ENCODE measurements at places on chromosomes 13 and 19.

GRCh38 chr13:21359855-21360254, 99.2 kb downstream of the ZDHHC20 start:
- no peak for DNase-seq

- no peak for DNase-seq
Observed at GRCh38 chr19:13819238-13819637, 24.0 kb downstream of the ZSWIM4 start.

GRCh38 chr13:66657165-66657881, 572.8 kb downstream of the PCDH9 start:
- no peak for DNase-seq

- no peak for DNase-seq
Observed at GRCh38 chr13:80778297-80778696, 437.4 kb upstream of the SPRY2 start.

DNA sequence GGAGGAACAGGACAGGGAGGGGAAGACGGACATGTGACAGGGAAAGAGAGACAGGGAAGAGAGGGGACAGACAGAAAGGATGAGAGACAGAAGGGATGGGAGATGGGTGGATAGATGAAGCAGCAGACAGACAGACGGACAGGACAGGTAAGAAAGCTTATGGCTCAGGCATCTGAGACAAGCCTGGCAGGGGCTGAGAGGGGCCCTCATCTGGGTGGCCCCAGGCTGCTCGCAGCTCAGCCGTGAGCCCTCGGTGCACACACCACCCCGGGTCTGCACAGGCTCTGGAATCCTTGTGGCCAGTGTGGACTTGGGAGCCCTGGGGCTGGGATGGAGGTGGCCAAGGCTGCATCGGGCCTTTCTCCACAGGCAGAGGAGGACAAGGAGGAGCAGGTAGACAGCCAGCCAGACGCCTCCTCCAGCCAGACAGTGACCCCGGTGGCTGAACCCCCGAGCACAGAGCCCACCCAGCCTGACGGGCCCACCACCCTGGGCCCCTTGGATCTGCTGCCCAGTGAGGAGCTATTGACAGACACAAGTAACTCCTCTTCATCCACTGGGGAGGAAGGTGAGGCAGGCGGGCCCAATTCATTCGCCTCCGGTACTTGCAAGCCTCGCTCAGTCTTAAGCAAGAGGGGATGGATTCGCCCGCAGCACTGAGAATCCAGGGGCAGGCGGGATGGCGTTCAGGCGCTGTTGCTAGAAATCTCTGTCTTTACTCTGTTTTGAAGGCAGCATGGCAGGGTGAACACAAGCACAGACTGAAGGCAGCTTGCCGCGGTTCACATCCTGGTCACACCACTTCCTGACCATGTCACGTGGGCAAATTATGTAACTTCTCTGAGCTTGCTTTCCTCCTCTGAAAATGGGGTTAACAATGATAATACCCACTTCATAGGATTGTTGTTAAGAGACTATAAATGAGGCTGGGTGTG, 14.0 kb downstream of the GRAMD1A start:
- DNase-seq, result peak; percentile 37

- DNase-seq, result peak; percentile 64
Observed at GRCh38 chr19:4352701-4353121, 9.3 kb downstream of the MPND start.

- no peak for DNase-seq
Observed at GRCh38 chr19:41131186-41131585, 17.0 kb downstream of the CYP2F1 start.

DNA sequence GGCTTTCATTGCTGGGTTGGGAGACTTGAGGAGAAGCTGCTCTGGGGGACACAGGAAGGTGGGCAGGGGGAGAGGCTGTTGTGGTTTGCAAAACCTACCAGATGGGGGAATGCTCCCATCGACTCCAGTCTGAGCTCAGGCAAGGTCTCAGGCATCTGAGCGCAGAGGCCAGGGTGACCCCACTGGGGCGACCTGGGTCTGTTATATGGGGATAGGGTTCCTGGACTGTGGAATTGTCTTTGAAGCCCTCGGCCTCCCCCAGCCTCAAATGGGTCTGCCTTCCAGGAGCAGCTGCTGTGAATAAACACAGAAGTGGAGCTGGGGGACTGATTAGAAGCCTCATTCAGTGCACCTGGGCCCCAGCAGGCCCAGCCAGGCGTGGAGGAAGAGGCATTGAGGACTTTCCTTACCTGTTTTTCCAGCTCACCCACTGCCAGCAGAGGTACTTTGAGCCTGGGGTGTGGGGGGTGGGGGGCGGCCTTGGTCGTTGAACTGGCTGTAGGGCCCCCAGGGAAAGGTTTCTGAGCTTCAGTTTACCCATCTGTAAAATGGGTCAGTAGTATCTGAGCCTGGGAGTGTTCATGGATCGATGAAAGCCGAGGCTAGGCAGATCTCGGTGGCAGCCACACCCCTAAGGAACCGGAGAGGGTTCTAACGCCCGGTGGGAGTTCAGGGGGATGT, 1.4 kb downstream of the CERS4 start:
- DNase-seq, result no peak

GRCh38 chr19:29662604-29663404, 2.5 kb upstream of the PLEKHF1 start:
- peak; percentile 67 for DNase-seq

GRCh38 chr19:35027851-35028599, 2.2 kb upstream of the SCN1B start:
- no peak for DNase-seq

DNA sequence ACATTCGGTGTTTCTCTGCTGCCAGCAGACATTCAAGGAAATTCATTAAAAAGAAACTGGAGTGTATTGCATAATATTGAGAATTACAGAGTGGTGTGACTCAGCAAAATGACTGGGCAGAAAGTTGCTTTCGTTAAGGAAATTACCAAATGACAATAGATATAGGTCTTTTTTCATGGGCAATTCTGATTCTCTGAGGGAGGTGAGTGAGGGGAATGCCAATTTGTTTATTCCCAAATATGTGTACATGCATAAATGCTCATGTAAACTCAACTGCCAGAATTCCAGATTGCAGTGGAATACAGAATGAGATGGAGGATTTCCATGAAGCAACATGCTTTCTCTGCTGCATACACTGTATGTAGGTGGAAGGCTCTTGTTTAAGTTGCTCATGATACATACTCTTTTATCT, 1730.1 kb downstream of the SLITRK5 start:
- no peak for DNase-seq

DNA sequence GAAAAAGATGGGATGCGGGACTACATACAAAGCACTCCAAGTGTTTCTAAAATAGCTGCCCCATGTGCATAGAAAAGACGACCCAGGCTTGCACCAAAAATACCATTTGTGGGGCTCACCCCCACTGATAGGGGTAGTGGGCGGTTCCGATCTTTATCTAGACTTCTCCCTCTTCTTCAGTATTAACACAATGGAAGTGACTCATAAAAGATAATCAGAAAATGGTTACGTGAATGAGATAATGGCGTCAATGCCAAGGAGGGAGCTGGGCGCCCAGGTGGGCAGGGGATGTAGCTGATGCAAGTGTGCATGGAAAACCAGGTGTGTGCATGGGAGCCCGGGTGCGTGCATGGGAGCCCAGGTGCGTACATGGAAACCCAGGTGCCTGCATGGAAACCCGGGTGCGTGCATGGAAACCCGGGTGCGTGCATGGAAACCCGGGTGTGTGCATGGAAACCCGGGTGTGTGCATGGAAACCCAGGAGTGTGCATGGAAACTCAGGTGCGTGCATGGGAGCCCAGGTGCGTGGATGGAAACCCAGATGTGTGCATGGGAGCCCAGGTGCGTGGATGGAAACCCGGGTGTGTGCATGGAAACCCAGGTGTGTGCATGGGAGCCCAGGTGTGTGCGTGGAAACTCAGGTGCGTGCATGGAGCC, 32.7 kb downstream of the LAMP1 start:
- DNase-seq, result no peak

DNA sequence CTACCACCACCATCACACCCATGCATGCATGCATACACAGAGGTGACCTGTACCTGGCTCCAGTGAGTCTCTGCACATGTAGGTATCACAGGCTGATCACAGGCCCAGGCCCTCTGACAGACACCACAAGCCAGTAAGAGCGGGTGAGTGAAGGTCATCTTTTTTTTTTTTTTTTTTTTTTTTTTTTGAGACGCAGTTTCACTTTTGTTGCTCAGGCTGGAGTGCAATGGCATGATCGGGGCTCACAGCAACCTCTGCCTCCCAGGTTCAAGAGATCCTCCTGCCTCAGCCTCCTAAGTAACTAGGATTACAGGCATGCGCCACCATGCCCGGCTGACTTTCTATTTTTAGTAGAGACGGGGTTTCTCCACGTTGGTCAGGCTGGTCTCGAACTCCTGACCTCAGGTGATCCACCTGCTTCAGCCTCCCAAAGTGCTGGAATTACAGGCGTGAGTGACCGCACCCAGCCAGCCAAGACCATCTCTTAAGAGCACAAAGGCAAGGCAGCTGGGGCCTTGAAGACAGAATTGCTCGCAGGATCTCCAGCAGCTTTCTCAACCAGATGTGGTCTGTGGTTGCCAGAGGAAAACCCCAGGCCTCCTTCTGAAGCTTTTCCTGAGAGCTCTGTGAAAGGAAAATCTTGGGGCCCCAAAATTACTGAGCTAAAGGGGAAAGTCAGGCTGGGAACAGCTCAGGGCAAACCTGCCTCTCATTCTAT, 3.2 kb upstream of the NKG7 start:
- DNase-seq, result peak; percentile 66

GRCh38 chr13:53141336-53141735, 112.7 kb downstream of the OLFM4 start:
- no peak for DNase-seq

- no peak for DNase-seq
Observed at GRCh38 chr13:46775385-46776107, 21.4 kb downstream of the ESD start.

GRCh38 chr13:41315443-41316047, 4.5 kb downstream of the NAA16 start:
- no peak for DNase-seq

DNA sequence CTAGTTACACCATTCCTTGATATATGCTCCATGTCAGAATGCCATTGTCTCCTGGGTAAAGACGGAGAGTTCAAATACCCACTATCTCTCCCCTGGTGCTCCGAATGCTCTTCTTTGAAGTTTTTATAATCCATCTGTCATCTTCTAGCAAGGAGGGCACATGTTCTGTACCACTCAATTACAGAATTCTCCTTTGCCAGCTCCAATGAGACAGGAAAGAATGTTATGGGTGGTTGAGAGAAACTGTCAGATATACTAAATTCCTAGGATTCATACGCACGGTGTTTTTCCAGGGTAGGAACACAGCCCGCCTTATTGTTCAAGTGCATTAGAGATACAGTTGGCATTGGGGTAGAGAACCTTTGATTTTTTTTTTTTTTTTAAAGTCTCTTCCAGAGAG, 118.0 kb upstream of the ZNF536 start:
- DNase-seq, result no peak

DNA sequence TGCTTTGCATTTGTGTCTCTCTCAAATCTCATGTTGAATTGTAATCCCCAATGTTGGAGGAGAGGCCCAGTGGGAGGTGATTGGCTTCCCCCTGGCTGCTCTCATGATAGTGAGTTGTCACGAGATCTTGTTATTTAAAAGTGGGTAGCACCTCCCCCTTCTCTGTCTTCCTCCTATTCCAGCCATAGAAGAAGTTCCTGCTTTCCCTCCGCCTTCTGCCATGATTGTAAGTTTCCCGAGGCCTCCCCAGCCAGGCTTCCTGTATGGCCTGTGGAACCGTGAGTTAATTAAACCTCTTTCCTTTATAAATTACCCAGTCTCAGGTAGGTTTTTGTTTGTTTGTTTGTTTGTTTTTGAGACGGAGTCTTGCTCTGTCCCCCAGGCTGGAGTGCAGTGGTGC, 3.8 kb downstream of the LILRA4 start:
- no peak for DNase-seq

DNA sequence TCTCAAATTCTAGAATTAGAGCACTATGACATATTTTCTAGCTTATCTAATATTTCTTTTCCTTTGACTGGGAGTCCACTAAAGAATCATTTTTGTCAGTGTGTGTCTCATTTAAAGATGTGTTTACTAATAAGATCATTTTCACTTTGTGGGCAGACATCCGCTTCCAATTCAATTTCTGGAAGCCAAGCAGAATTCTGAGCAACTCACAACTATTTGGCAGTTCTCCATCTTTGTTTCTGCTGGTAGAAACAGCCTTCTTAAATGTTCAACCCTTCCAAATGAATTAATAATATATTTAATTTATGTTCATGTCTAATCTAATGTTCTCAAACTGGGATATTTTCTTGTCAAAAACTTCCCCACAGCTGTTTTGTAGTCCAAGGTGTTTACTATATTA, 411.8 kb downstream of the KCTD12 start:
- DNase-seq, result no peak

GRCh38 chr13:37492075-37492474, 106.5 kb downstream of the POSTN start:
- no peak for DNase-seq

GRCh38 chr19:15280915-15281683, 48.9 kb upstream of the EPHX3 start:
- DNase-seq, result no peak

- DNase-seq, result no peak
Observed at GRCh38 chr19:44954278-44954648, 917 bp upstream of the CLPTM1 start.

DNA sequence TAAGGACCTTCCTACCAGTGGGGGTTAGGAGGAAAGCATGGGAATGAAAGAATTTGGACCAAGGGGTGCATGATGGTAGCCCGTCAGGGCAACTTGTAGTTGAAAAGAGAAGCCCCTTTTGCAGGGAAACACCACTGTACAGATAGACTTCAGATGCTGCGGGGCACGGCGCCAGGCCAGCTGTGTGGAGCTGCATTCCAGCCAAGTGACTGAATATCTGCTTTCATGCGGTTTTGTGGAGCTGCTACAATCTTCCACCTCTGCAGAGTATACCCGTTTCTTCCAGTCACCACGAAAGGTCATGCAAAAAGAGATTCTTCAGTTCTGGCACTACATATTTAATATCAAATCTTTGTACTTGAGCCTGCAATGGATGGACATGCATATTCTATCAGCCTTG, 104.7 kb downstream of the RGCC start:
- DNase-seq, result no peak

DNA sequence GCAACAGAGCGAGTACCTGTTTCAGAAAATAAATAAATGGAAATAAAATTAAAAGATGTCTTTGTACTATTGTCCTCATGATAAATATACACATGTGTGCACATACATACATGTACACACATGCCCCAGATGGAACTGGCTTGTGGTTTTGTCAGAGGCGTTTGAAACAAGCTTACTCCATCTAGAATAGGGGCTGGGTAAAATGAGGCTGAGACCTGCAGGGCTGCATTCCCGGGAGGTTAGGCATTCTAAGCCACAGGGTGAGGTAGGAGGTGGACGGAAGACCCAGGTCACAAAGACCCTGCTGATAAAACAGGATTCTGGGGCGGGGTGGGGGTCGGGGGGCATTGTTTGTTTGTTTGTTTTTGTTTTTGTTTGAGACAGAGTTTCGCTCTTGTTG, 8.1 kb upstream of the SIN3B start:
- no peak for DNase-seq

GRCh38 chr13:22114630-22115311, 443.9 kb downstream of the FGF9 start:
- no peak for DNase-seq

GRCh38 chr19:28583713-28584112, 629.2 kb downstream of the UQCRFS1 start:
- no peak for DNase-seq

Measured in activated CD4-positive, alpha-beta T cell treated with anti-CD3 and anti-CD28 coated beads for 48 hours (primary cell).